CD4-positive, alpha-beta T cell treated with Interleukin-6 at 100 ng/mL for 8 hours (primary cell): ENCODE measurements at places on chromosomes 7 and 10.

DNA sequence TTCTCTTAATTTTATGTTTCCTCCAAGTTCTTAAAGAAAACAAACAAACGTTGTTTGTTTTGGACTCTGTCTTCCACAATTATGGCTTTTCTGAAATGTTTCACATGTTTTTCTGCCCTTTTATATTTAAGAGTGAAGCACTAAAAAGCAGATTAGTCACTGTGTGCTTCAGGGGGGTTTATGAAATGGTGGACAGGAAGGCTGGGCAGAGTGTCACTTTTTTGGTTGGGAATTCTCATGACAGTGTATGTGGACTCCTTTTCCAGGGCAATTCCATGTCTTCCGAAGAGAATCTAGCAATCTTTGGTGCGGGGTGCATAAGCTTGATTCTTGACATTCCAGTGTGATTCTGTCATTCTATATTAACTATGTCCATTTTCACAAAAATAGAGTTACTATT lies 669.4 kb downstream of the PARD3 start:
- no peak for DNase-seq

DNA sequence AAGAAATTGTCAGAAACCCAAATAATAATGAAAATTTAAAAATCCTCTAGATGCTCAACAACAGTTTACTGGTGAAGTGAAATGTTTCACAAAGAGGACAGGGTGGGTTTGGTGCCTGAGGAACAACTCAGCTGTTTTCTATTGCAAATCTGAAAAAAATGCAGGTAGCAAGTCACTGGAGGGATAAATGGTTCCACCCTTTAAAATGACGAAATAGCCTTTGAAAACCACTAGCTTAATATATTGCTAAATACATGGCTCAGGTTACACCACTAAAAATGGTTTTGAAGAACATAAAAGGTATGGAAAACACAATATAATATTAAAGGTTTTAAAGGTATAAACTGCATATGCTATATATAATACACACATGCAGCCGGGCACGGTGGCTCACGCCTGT lies 69.5 kb downstream of the LMBR1 start:
- no peak for DNase-seq

- no peak for DNase-seq
Measured at GRCh38 chr7:28448708-28449107, 36.4 kb downstream of the CREB5 start.

DNA sequence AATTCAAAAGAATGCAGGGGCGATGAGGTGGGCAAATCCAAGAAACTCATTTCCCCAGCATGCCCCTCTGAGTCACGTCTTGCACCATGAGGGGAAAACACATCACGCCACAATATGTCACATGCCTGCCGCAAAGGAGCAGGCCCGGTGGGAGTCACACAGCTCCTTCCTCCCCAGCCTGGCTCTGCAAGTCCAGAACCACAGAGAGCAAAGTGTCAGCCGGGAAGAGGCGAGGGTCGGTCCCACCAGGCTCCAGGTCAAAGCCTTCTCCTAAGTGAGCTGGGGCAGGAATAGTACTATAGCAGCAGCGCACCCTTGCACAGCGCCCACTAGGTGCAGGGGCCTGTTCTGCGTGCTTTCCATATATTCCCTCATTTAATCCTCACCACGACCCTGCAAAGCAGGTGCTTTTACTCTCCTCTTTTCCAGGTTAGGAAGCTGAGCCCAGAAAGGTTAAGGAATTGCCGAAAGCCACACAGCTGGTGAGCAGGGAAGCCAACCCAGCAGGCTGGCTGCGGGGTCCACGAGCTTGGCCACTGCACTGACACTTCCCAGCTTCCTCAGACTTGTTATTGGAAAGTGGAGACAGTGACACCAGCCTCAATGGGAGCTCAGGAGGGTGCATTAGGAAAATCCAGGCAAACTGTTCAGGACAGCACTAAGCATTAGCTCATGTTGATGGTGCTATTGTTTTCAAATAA lies 94.0 kb upstream of the ZMIZ1 start:
- DNase-seq: peak; percentile 48

DNA sequence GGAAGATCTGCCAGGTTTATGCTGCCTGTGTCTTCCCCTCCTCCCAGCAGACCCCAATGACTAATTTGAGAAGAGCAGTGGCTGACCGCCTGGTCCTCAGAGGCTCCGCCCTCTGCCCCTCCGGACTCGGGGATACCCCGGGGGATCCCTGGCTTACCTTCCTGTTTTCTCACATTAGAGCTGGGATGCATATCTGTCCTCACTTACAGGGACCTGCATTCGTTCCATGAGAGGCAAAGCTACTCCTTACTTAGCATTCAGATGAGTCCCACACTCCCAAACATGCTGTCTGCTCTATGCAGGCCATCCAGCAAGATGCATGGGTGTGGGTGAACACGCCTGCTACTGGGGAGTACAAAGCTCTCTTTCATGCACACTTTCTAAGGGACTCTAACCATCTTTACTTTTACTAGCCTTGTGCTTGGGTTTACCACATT lies 24.0 kb downstream of the VOPP1 start:
- DNase-seq: no peak

- no peak for DNase-seq
Measured at GRCh38 chr10:71831646-71832552, 19.2 kb downstream of the PSAP start.

DNA sequence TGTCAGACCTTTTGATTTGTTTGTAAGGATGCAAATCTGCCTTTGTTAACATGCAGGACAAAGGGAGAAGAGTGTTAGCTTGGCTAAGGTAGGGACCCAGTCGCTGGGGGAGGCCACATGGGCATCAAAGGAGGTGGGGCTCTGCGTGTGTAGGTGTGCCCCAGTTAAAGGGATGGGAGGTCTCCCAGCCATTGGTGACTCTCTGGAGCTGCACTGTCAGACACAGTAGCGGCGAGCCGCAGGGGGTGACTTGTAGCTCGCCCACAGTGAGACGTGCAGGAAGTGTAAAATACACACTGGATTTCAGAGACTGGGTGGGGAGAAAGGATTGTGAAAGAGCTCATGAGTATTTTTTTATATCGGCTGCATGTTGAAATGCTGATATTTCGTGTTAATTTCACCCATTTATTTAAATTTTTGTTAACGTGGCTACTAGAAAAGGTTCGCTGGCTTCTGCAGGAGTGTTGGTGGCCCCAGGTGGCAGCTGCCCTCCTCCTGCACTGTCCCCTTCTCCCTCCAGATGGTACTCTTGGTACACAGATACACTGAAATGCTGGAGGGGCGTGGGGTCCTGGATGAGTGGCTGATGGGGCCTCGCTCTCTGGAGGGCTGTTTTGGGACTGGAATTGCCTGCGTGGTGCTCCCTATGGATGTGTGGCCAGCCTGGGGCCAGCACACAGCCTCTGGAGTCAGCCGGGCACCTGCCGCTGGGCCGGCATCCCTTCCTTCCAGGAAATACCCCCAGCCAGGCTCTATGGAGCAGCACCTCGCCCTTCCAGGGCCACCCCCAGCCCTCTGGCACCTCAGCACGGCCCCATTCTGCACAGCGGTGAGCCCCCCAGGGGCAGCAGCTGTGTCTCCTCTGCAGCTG lies 59.2 kb downstream of the LHPP start:
- no peak for DNase-seq

- DNase-seq: no peak
Measured at GRCh38 chr7:75716992-75717626, 21.6 kb downstream of the HIP1 start.
